ENCODE measurements at places on chromosomes 12 and 14.

GRCh38 chr12:91706466-91706865, 439.2 kb downstream of the BTG1 start:
- DNase-seq: no peak

DNA sequence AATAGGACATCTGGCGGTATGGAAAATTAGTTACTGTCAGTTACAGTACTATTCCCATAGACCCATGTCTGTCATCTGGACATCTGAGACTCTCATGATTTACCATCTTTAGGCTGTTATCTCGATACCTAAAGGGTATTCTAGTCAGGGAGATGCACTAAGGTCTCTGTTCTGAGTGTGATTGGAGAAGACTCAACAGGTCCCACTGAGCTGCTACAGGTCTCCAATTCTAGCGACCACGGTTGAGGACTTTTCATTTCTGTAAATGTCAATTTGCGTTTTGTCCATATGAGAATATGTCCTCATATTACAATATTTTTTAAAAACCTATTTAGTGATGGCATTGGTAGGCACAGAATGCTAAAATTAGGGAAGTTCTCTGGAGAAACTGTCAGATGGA, 1160.2 kb downstream of the TMEM121 start:
- DNase-seq: no peak

GRCh38 chr14:99029145-99029915, 242.7 kb downstream of the BCL11B start:
- DNase-seq: no peak

- peak; percentile 36 for DNase-seq
These were observed 12.8 kb downstream of the DIP2B start for GRCh38 chr12:50517421-50518048.

- DNase-seq: no peak
These were observed 85.5 kb upstream of the HECTD1 start for GRCh38 chr14:31292937-31293616.

DNA sequence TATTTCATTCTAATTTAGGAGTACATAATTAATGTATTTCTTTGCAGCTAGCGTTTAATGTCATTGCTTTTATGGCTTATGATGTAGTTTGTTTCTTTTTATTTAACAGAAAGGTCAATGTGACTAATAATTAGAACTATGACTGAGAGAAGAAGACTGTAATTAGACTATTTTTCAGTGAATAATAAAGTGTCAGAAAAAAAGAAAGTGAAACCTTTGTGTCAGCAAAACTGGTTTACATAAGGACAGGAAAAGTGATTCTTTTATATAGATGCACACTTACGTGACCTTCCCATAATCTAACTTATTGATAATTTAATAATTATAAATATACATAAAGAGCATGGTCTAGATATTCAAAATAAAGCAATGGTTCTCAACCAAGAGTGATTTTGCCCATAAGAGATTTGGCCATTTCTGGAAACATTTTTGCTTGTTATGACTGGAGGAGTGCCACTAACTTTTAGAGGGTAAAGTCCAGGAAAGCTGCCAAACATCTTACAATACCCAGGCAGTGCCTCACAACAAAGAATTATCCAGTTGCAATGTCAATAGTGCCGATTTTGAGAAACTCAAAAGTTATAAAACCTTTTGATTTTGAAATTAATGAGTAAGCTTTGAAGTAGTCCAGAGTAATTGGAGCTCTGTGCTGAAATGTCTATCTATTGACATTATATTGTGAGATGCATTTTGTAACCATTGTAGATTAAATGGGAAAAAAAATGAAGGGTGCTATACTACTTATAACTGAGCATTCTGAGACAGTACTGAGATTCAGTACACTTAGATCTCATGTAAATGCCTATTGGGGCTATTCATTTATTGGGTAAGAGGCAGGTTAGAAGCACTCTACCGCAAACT, 227.1 kb downstream of the C12orf50 start:
- no peak for DNase-seq

- no peak for DNase-seq
These were observed 20.4 kb upstream of the AMIGO2 start for GRCh38 chr12:47100160-47100559.

Data from activated CD4-positive, alpha-beta T cell treated with anti-CD3 and anti-CD28 coated beads, Interleukin-2, Interleukin-6, amounts not matched to agents 100 ng/mL and 50 ng/mL, durations not matched to agents 16 hours and 8 hours (primary cell).